EH (cell line): ENCODE measurements at places on chromosomes 6 and 20.

GRCh38 chr6:140601021-140601808 lies 1226.8 kb upstream of the CITED2 start:
- DNase-seq, result peak; percentile 83

GRCh38 chr6:92828788-92829187 lies 590.6 kb downstream of the EPHA7 start:
- DNase-seq, result no peak

DNA sequence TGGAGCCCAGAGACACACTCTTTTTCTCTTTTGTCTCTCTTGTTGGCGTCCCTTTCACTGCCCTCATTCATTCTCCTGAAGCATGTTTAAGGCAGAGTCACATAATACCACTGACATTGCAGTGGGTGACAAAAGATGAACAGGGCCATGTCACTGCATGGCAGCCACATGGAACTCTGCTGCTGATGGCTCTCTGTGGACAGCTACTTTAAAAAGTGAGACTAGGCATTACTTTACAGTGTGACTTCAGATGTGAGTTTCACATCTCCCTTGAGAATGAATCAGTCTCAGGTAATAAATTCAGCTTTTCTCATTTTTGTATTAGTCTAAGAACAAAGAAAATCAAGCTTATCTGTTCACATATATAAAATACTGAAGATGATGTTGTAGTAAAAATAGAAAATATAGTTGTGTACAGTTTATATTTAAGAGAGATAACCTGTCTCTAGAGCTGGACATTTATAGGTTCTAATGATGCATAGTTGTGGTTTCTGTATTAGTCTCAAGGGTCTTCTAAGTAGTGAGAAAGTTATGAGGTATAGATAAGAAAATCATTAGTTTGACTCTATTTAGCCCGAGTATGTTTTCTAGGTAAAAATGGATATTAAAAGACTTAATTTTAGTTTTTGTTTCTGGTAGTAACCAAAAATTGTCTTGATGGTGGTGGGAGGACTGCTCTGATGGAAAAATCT lies 6.1 kb downstream of the MRS2 start:
- no peak for DNase-seq

DNA sequence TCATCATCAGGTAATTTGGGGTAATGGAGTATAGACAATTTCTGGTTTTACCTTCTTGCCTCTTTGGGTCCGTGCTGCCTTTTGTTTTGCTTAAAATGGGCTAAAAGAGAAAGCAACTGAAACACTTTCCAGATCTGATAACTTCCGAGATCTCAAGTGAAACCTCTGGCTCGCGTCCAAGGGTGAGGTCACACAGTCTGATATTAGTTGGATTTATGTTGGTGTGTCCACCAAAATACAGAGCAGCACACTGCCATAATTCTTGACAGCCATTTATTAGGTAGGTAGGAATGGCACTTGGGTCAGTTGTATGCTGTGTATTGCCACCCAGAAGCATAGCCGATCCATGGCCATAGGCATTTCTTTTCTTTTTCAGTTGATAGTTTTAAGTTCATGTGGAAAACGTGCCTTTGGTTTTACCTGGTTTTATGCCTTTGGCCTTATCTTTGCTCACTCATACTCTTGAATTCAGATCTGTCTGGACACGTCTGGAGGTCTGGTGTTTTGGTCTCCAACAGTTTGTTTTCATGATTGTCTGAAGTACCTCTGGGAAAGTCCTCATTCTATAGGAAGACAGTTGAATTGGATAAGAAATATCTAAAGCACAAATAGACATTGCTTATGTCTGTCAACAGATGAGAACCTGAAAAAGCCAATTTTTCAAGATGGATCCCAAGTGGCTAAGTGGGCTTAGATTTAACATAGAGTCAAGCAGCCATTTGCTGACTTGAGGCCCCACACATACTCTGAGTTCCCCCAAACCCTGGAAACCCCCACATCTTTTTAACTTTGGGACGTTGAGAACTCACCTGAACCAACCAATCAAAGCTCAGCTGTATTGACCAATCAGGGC lies 320.8 kb downstream of the SOX4 start:
- DNase-seq, result peak; percentile 18

GRCh38 chr6:143060354-143060805 lies 309 bp upstream of the AIG1 start:
- peak; percentile 86 for DNase-seq

DNA sequence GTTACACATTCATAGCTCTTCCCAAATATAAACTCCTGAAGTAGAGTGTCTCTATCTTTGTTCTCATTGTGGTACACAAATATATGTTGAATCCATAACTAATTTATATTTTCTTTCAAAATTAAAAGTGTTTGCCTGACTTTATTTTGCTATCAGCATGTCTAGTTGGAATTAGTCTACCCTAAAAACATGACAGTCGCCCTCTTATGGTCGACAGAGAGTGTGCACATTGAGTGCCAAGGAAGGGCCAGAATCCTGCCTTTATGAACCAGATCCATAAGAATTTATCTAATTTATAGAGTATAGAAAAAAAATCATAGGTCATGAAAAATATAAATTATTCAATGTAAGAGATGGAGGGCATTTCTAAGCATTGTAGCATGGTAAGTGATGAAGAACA lies 12.3 kb upstream of the DEFB112 start:
- no peak for DNase-seq

GRCh38 chr6:6811128-6812009 lies 222.8 kb downstream of the LY86 start:
- DNase-seq, result peak; percentile 40

- DNase-seq, result no peak
Measured at GRCh38 chr6:14142511-14143223, 25.1 kb downstream of the CD83 start.

- peak; percentile 92 for DNase-seq
Measured at GRCh38 chr6:157714153-157714490, 108.9 kb upstream of the SNX9 start.

- DNase-seq, result no peak
Measured at GRCh38 chr6:140403020-140403419, 1028.6 kb upstream of the CITED2 start.

- no peak for DNase-seq
Measured at GRCh38 chr6:168315596-168315995, 4.0 kb downstream of the DACT2 start.

- DNase-seq, result no peak
Measured at GRCh38 chr20:22924046-22924737, 110.9 kb upstream of the SSTR4 start.

DNA sequence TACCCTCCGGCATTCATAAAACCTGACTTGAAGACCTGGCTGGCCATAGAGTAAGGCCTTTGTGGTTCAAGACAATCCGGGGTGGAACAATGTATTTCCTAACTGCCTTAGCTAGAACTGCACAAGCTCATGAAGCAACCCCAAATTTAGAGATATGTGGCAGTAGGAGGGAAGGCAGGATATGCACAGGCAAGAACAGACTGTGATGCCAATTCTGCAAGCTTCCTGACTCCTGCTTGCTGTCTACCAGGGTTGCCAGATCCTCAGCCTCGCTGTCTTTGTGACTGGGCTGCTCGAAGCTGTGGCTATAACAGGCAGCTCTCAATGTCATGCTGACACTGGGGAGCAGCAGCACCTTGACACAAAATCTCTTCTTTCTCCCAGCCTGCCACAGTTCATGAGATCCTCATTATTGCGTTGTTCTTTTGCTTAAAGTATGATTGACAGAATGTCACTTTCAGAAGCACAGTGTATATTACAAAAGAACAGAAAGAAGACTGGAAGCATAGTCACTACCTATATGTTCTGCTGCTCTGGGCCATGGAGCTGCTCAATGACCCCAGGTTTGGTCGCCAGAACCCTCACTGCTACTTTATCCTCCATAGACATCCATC lies 18.3 kb upstream of the SHLD1 start:
- DNase-seq, result no peak

DNA sequence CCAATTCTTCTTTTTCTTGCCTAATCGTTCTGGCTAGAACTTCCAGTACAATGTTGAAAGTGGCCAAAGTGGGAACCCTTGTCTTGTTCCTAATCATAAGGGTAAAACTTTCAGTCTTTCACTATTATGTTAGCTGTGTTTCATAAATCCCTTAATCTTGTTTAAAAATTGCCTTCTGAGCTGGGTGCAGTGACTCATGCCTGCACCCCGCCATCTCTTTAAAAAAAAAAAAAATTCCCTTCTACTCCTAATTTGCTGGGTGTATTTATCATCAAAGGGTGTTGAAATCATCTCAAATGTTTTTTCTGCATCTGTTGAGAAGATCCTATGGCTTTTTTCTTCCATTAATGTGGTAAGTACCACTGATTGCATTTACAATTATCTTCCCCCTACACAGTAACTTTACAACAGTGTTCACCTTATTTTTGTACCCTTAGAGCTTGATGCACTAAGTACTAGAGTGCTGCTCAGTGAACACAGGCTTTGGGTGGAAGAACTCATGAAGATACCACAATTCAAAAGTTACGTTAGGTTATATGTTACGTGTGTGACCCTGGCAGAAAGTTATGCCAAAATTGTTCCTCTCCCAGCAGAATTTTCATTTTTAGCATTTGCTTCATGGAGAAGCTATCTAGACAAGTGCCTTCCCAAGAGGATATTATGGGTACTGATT lies 9.7 kb downstream of the SNRPB start:
- no peak for DNase-seq

GRCh38 chr20:61925555-61926252 lies 140.0 kb downstream of the TAF4 start:
- no peak for DNase-seq

GRCh38 chr6:12233693-12234571 lies 56.2 kb upstream of the EDN1 start:
- DNase-seq, result peak; percentile 83

DNA sequence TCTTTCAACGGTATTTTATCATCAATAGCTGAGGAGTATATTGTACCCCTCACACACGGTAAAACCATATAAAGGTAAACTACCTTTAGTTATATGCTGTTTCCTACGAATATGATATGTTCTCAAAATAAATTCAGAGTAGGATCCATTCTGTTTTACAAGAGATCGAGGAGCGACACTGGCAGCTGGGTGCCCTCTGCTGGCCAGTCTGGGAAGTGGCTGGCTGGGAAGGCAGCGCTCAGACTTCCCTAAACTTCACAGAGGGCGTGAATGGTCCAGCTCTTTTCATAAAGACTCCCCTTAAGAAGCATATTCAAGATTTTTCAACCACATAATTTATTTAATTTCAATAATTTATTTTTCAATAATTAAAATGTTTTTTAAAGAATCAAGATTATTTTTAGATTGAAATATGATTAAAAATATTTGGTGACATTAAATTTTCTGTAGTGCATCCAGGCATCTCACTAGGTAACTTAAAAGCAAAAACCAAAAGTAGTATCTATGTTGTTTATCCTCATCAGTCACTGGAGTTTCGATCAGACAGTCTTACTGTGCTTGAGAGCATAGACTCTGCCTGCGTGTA lies 187.5 kb upstream of the PDE10A start:
- DNase-seq, result peak; percentile 17

GRCh38 chr6:79756496-79756895 lies 125.4 kb downstream of the SH3BGRL2 start:
- DNase-seq, result peak; percentile 49

GRCh38 chr20:50297498-50298376 lies 107.1 kb downstream of the CEBPB start:
- no peak for DNase-seq

DNA sequence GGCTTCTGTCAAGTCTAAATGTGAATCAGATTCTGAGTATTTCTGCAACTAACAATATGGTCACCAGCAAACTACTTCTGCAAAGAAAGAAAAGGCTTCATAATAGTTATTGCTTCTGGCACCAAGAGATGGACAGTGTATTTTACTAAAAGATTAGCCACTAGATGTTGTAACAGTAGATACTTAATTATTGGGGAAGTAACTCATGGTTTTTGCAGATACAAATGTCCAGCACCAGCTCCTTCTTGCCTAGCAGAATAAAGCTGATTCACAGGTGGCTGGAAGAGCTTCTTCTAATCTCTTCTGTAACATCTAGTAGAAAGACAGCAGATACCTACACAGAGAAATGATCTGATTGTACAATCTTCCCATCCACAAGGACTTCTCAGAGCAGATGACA lies 21.2 kb downstream of the ATXN1 start:
- DNase-seq, result no peak

DNA sequence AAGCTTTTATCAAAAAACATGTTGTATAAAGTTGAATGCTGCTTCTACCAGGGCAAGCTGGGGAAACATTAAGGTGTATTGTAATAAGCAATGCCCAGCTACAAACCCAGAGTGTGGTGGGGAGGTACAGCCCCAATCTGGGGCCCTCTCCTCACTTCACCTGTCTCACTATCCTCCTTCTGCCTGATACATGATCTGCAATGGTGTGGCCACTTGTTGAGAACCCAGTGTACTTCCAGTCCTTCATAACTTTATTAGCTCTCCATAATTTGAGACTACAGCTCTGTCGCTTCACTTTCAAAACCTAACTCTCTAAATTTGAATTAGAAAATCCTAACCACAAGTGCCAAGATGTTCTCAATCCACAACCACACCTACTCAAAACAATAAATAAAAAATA lies 84.9 kb downstream of the EPB41L2 start:
- no peak for DNase-seq

- no peak for DNase-seq
Measured at GRCh38 chr20:43529457-43530153, 22.1 kb downstream of the L3MBTL1 start.

- no peak for DNase-seq
Measured at GRCh38 chr6:109944448-109944847, 33.7 kb upstream of the GPR6 start.

- DNase-seq, result no peak
Measured at GRCh38 chr20:3195590-3196237, 8.8 kb downstream of the DDRGK1 start.

DNA sequence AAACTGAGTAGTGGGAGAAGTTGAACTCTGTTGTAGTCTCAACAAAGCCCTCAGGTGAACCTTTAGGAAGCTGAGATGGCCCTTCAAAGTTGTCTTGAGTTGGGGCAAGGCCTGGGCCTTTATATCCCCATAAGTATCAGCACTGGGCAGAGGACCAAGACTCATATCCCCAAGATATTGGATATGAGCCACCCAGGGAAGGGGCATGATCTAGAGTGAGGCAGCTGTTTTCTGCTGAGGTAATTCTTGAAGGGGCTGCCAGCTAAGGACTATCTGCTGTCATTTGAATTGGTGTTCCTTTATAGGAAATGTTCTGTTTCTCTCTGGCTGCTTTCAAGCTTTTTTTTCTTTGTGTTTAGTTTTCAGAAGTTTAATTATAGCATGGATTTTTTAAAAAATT lies 140.7 kb upstream of the FLRT3 start:
- DNase-seq, result peak; percentile 2

DNA sequence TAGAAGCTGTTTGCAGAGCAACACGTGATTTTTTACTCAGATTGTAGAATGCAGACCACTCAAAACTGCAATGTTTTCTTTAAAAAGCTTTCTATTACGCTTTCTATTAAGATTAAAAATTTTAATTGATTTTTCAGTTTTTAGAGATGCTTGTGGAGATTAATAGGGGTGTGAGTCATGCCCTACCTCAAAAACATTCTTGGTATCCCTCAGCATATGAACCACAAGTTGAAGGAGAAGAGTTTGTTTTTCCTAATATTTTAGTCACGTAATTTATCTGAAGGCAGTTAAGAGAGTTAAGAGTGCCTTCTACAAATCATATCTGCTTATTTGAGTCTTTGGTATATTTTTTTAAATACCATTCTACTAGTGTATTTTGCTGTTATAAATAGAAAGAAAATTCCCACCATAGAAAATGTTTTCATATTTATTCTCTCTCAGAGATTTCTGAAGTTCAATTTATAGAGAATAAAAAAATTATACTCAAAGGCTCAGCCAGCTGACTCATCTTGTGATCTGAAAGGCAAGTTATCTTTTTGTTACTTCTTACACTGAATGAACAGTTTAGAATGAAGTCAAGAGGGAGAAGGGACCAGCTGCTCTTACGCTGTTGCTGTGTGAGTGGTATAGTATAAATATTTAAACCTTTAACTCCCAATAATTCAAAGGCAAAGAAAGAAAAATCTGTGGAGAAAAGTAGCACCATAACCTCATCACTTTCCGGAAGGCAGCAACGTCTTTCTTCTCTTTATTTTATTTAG lies 7.6 kb downstream of the RIPOR2 start:
- DNase-seq, result peak; percentile 84
